Colonic mucosa (tissue), 4 donors: ENCODE measurements at places on chromosomes 12 and 14. TPM values are rescaled to one million over a fixed set of nuclear protein-coding genes. Genes with fewer than 3 reads are reported as not detected.

RAB15 gene
- total RNA-seq, result 33.3 TPM

ABCC9 gene
- total RNA-seq, result 0.69 TPM

LUM gene
- 26.1 TPM for total RNA-seq

EIF2S3B gene
- total RNA-seq, result 0.77 TPM

DAAM1 gene
- total RNA-seq, result 52.4 TPM

BCL2L14 gene
- total RNA-seq, result 48.6 TPM

FGF23 gene
- total RNA-seq, result not detected

DEGS2 gene
- total RNA-seq, result 54.3 TPM

FOXM1 gene
- total RNA-seq, result 18.4 TPM

C3AR1 gene
- total RNA-seq, result 7.9 TPM

SOAT2 gene
- not detected for total RNA-seq

PRB2 gene
- not detected for total RNA-seq

RNF212B gene
- total RNA-seq, result not detected

NACA gene
- total RNA-seq, result 763 TPM

KRT3 gene
- not detected for total RNA-seq

LYZ gene
- 162 TPM for total RNA-seq

KCNMB4 gene
- total RNA-seq, result 1.3 TPM

KRT85 gene
- total RNA-seq, result not detected

FLVCR2 gene
- 10.8 TPM for total RNA-seq

TMEM179 gene
- not detected for total RNA-seq

IL23A gene
- total RNA-seq, result 0.27 TPM

PLA2G1B gene
- total RNA-seq, result not detected

CLEC2D gene
- 6.8 TPM for total RNA-seq

COX14 gene
- 86.8 TPM for total RNA-seq

TAS2R31 gene
- total RNA-seq, result 2.0 TPM

ABCD2 gene
- 0.17 TPM for total RNA-seq

TRHDE gene
- total RNA-seq, result 8.7 TPM

DCP1B gene
- 10.8 TPM for total RNA-seq

CTDSP2 gene
- 131 TPM for total RNA-seq

LRRC10 gene
- not detected for total RNA-seq

TTC9 gene
- 0.66 TPM for total RNA-seq

ANKS1B gene
- 1.7 TPM for total RNA-seq

CCDC177 gene
- not detected for total RNA-seq

NIN gene
- 19.8 TPM for total RNA-seq

MUCL1 gene
- total RNA-seq, result not detected

BHLHE41 gene
- total RNA-seq, result 13.3 TPM

CCDC38 gene
- not detected for total RNA-seq

SDSL gene
- 14.2 TPM for total RNA-seq

MYO1H gene
- 0.21 TPM for total RNA-seq

RNASE7 gene
- total RNA-seq, result 0.16 TPM

CCDC197 gene
- not detected for total RNA-seq

GCH1 gene
- total RNA-seq, result 20.4 TPM

MAP3K9 gene
- 13.0 TPM for total RNA-seq

DCAF11 gene
- 106 TPM for total RNA-seq

RD3L gene
- total RNA-seq, result not detected

CAPZA3 gene
- total RNA-seq, result not detected

CCT2 gene
- total RNA-seq, result 104 TPM

FOXG1 gene
- total RNA-seq, result not detected

IL22 gene
- total RNA-seq, result not detected

MRPL51 gene
- total RNA-seq, result 220 TPM

ISCU gene
- 97.5 TPM for total RNA-seq

HOXC4 gene
- not detected for total RNA-seq

ATF1 gene
- total RNA-seq, result 49.9 TPM

KITLG gene
- total RNA-seq, result 37.1 TPM

SLC10A1 gene
- total RNA-seq, result not detected
